Activated CD4-positive, alpha-beta T cell treated with anti-CD3 and anti-CD28 coated beads for 24 hours (primary cell): ENCODE measurements at places on chromosomes 6 and 20.

DNA sequence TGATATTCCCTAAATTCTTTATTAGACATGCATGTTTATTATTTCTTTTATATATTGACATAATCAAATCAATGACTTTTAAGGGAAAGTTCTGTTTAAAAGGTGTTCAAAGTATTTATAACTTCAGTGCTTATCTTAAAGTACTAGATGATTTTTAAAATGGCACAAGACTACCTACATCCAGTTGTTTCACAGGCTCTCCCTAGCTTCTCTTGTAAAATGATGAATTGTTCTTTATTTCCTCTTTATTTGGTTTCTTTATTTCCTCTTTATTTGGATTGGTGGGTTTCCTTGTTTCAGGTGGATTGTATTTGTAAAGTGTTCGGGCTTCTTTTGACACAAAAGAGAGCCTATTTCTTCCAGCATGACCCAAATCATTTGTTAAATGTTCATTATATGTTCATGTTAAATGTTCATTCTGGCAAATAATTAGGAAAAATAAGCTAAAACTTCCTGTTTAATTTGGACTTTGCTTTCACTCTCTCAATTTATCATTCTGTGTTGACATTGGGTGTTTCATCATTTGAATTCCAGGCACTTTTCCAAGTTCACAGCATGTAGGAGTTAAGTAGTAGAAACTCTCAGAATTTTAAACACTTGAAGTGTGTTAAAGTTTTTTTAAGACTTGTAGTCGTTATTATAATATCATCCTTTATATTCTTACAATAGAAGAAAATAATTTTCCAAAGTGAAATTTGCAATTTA lies 24.6 kb downstream of the MLIP start:
- DNase-seq, result no peak

DNA sequence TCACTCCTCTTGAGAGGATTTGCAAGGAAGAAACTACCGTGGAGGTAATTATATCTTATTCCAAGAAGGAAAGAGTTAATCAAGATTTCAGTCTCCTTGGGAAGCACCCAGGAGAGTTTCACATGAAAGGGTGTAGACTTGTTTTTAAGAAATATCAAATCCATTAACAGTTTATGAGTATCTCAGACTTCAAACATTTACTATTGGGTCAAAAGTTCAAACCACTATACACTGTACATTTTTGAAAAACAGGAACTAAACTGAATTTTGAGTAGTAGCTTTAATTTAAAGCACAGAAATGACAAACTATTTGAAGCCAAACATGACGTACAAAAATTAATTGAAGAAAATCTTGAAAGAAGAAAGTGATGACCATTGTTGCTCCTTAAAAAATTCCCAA lies 164.0 kb downstream of the FOXC1 start:
- no peak for DNase-seq

GRCh38 chr20:6623989-6624388 lies 143.5 kb upstream of the BMP2 start:
- DNase-seq, result no peak

DNA sequence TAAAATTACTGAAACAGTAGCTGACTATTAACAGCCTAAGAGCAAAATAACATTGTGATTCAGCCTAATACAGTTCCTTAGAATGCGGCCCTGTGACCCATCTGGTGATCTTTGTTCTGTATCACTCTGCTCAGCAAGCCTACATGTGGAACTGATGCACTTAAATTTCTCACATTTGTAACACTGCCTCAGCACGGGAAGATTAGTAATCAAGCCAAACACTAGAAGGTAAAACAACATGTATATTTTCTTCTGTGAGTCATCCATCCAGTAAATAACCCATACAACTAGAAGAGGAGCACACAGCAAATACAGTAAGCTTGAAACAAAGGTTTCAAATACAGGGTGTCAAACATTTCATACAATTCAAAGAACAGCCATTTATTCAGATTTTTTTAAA lies 189.7 kb upstream of the NOX3 start:
- DNase-seq, result no peak

- DNase-seq, result no peak
Measured at GRCh38 chr20:2851086-2851485, 10.5 kb downstream of the VPS16 start.

- no peak for DNase-seq
Measured at GRCh38 chr6:37041521-37041920, 36.1 kb downstream of the FGD2 start.

- no peak for DNase-seq
Measured at GRCh38 chr6:140850438-140850837, 1282.3 kb upstream of the GJE1 start.
